ENCODE measurements at places on chromosomes 7 and 10.

GRCh38 chr10:132783940-132784865, 1.7 kb downstream of the NKX6-2 start:
- no peak for DNase-seq

DNA sequence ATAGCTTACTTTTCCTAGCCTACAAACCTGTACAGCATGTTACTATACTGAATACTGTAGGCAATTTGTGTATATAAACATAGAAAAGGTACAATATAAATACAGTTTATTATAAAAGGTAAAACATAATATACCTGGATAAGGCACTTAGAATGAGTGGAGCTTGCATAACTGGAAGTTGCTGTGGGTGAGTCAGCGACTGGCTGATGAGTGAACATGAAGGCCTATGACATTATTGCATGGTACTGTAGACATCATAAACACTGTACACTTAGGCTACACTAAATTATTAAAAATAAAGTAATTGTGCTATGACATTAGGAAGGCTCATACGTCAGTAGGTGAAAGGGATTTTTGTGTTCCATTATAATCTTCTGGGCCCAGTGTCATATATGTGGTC, 228.8 kb downstream of the HDAC9 start:
- no peak for DNase-seq

- no peak for DNase-seq
Observed at GRCh38 chr10:124414076-124414475, 4.6 kb downstream of the OAT start.

DNA sequence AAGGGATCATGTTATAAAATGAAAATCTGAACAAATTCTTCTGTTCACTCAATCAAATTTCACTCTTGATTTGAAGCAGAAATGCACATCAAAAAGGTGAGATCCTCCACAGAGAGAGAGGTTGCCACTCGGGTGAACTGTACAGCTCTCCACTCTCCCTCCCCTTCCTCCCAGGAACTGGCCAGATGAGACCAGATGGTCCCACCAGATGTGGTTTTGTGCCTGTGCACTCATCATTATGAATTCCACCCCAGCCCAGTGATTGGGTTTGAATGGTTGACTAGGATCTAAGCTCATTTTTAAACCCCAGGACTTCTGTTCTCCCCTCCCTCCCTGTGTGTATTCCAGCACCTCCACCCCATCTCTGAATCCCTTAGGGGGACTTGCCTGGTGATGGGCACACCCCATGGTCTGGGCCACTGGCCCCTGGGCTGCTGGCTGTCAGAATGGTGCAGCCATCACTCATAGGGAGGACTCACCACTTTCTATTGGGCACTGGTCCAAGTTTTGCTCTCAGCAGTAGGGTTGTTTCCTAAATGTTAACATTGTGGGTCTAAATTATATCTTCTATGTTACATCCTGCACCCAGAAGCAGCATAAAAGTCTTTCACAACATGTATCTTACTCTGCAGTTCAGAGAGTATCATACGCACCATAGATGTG, 393.1 kb downstream of the TNS3 start:
- DNase-seq: no peak

- DNase-seq: no peak
Observed at GRCh38 chr7:4774658-4775249, 669 bp upstream of the AP5Z1 start.

DNA sequence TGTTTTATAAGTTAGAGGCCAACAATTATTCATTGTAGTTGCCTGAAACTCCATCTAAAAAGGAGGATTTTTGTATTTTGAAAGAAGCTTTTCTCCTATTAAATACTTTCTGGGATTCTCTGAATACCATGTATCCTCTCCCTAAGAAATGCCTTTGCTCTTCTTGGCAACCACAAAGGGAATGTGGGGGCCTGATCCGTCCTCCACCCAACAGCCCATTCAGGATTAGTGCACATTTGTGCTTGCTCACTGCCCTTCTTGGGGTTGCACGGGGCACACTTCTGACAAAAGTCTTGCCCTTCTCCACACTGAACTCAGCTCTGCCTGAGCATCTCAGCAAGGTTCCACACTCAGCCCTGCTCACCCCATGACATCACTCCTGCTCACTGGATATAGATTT, 194.2 kb downstream of the SLC25A13 start:
- no peak for DNase-seq

DNA sequence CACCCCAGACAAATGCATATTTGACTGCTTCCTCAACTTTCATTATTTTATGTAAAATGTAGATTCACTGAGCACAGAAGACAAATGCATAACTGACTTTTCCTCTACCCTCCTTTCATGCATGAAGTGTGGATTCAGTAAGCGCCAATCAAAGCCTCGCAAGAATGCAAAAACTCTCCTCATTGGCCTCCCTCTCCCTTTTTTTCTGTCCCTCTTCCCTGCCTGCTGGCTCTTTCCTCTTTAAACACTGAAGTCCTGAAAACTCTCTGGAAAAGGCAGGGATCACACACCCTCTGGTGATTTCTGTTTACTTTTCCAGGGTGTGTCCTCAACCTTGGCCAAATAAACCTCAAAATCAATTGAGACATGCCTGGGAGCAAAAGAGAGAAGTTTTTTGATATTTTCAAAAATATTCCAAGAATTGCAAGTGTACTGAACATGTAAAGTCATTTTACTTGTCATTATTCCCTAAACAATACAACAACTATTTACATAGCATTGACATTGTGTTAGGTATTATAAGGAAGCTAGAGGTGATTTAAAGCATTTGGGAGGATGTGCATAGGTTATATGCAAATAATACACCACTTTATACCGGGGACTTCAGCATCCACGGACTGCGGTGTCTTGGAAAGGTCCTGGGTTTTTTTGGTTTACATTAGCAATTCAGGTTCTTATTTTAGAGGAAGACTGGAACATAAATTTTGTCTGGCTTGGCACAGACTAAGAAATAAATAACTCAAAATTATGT, 71.4 kb downstream of the SEC61G start:
- DNase-seq: no peak

DNA sequence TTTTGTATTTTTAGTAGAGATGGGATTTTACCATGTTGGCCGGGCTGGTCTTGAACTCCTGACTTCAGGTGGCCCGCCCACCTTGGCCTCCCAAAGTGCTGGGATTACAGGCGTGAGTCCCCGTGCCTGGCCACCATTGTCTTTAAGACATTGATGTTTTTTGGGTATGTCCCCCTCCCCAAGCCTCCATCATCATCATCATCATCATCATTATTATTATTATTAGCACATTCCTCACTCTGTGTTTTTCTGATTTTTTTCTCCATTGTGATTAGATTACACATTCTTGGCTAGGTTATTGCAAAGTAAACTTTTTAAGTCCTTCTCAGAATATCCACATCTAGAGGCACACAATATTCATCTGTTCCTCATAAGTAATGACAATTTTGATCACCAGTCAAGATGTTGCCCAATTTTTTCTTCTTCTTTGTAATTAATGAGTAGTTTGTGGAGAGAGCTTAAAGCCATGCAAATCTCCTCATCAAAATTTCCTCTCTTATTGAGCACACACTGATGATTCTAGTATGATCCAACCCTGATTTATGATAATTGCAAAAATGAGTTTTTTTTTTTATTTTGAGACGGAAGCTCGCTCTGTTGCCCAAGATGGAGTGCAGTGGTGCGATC, 47.5 kb downstream of the EPC1 start:
- DNase-seq: no peak

GRCh38 chr7:98115746-98116525, 9.3 kb downstream of the LMTK2 start:
- no peak for DNase-seq

DNA sequence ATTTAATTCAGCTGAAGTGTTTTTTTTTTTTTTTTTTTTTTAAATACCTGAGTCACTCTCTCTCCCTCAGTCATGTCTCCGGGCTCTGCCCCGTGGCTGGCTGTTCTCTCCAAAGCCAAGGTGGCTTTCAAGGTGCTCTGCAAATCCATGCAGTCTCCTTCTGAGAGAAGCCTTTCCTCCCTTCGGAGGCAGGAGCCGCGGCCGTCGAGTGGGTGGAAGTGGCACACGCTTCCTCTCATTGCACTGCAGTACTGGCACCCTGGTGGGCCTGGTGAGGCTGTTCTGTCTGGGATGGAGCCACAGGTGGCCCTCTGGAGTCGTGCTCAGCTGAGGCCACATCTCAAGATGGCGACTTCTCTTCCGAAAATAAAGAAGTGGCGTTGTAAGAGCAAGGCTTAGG, 221.8 kb downstream of the GLRX3 start:
- no peak for DNase-seq

DNA sequence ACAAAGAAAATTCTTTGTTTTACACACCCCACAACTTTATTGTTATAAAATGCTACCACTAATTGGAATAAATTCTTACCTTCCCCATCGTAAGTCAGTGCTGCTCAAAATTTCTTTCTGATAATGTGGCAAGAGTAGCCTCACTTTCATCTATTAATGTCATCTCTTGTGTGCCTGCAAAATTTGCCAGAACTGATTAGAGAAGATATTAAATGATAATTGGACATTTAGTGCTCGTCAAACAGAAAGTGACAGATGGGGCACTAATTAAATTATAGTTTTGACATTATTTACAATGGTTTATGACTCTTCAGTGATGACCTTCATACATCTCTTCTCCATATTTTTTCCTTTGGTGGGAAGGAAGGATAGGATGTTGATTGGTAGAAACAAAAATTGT, 690.9 kb downstream of the NXPH1 start:
- DNase-seq: no peak

DNA sequence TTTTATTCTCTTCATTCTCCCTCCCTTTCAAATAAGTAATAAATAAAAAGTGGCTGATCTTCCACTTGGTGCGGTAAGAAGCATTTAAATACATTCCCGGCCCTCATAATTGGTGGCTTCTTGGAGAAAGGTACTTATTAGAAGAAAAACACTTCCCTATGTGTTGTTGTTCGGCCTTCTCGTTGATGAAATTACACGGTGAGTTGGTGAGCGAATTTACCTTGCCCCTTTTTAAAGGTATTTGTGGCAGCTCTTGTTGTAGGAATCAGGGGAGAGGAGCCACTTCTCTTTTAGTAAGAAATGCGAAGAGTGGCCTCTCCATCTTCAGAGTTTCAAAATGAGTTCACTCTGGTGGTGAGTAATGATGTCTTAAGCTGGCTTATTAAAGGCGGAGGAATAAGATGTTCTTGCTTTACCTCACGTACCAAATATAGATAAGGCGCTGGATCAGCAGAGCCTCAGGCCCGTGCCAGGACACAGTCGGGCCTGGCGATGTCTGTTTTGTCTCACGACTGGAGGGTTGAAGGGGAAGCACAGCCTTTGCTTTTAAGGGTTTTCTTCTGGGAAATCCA, 135.9 kb downstream of the CUX1 start:
- no peak for DNase-seq

DNA sequence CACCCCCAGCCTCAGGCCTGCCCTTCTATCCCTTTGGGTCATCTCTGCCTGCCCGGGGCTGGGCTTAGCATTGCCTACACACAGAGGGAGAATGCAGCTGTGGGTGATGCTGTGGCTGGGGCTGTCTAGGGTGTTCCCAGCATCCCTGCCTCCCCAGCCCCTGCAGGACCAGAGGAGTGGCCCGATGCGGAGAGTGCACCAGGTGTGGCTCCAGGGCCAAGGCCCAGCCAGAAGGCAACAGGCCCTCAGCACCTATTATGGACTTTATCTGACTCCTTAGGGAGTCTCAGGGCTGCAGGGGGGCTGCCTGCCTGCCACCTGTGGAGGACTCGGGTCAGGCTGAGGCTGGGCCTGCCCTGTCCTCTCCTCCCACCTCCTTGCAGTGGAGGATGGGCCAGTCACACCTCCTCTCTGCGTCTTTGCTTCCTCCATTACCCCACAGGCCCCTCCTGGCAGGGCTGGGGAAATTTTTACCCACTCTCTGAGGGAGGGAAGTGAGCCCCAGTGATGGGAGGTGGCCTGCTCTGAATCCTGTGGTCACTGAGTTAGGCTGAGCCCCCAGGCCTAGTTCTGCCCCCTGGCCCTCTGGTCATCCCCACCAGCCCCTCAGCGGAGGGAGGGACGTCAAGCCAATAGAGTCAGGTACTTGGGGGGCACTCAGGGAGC, 92.9 kb upstream of the PCBD1 start:
- DNase-seq: no peak

DNA sequence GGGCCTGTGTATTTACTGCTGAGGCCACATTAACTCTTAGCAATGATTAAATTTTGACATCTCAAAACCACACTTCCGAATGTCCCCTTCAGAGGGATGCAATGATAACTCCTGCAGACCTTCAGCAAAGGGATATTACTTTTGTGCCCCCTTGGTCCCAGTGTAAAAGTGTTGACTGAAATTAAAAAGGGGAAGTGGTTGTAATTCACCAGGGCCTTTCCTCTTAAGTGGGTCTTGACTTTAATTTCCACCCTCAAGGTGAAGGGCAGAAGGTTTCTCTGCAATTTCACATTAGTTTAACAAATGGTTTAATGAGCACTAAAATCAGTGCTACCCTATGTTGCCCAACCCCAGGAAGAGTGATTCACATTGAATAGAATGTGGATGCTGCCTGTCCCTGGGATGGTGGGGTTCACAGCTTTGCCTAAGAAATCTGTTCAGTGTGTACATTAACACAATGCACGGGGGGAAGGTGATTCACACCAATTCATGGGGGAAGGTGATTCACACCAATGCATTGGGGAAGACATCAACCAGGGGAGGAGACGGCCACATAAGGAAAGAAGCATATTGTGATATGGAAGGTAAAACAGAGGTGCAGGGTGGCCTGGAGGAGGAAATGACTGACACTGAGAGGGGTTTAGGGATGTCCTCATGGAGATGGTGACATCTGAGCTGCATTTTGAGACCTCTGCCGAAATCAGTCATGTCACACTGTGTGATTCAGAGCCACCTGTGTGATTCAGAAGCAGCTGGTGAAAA, 19.4 kb upstream of the TNS3 start:
- no peak for DNase-seq

DNA sequence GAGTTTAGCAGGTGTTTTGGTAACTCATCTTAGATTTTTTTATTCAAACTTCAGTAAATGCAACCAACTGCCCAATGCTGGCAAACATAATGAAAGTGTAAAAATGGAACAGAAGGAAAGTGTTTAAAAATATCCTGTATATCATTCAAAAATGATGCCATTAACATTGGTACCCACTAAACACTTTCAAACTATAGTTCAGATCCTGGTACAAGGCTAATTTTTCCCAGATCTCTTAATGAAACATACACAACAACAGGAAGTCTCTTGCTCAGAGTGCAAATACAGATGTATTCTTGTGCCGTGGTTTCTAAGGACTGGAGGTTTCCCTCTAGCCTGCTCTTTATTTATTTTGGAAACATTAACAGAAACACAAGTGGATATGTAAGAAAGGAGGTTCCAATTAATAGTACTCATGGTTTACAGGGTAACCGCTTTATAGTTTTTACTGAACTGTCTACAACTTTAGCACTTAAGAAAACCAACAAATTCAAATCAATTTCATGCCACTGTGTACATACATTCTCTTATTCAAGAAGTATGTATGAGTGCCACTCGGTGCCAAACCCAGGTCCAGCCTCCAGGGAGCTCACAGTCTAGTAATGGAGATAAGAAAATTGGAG, 176.0 kb upstream of the AKR1E2 start:
- DNase-seq: peak; percentile 29

GRCh38 chr10:89556600-89556999, 21.2 kb upstream of the SLC16A12 start:
- DNase-seq: no peak

GRCh38 chr10:132946806-132947546, 4.6 kb upstream of the CFAP46 start:
- no peak for DNase-seq

GRCh38 chr7:18623389-18623788, 127.8 kb downstream of the HDAC9 start:
- no peak for DNase-seq

Data from NCI-H1436 treated with DMSO at 0.1 percent for 48 hours (cell line).